ENCODE measurements at places on chromosomes 11 and 22.

GRCh38 chr11:124039557-124039956 lies 1.6 kb downstream of the OR10G7 start:
- DNase-seq = no peak

GRCh38 chr11:118846181-118846935 lies 37.3 kb upstream of the CXCR5 start:
- no peak for DNase-seq

GRCh38 chr11:69269926-69270697 lies 23.8 kb upstream of the MYEOV start:
- DNase-seq = no peak

- DNase-seq = no peak
These were observed 9.1 kb downstream of the PIWIL4 start for GRCh38 chr11:94576306-94576705.

DNA sequence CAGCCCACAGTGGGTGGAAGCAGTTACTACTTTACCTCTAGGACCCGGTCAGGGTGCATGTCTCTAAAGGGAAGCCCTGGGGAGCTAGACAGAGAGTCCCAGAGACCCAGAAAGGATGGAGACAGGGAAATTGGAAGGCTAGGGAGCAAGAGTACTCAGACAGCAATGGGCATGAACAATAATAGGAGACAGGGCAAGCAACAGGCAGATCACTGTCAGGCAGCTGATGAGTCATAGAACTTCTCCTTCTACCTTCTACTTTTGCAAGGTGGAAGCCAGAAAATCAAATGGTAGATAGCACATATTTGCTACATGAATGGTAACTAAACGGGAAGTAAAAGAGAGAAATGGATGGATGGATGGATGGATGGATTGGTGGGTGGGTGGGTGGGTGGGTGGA lies 19.6 kb downstream of the CD5 start:
- DNase-seq = no peak

GRCh38 chr11:116881143-116881542 lies 43.7 kb upstream of the APOA1 start:
- no peak for DNase-seq

DNA sequence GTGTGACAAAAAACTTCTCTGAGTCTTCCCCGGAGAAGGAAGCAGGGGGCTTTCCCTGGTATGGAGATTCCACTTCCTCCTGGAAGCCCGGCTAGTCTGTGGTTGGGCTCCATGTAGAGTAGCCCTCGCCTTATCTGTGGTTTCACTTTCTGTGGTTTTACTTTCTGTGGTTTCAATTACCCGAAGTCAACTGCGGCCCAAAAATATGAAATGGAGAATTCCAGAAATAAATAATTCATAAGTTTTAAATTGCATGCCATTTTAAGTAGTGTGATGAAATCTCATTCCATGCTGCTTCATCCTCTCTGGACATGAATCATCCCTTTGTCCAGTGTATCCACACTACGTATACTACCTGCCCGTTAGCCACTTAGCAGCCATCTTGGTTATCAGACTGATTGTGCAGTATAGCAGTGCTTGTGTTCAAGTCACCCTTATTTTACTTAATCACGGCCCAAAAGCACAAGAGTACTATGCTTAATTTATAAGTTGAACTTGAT lies 275.0 kb upstream of the SESN3 start:
- DNase-seq = peak; percentile 12

- DNase-seq = no peak
These were observed 37.3 kb downstream of the PHF21B start for GRCh38 chr22:44972363-44973083.

GRCh38 chr11:32297611-32298011 lies 137.7 kb downstream of the WT1 start:
- DNase-seq = peak; percentile 50

DNA sequence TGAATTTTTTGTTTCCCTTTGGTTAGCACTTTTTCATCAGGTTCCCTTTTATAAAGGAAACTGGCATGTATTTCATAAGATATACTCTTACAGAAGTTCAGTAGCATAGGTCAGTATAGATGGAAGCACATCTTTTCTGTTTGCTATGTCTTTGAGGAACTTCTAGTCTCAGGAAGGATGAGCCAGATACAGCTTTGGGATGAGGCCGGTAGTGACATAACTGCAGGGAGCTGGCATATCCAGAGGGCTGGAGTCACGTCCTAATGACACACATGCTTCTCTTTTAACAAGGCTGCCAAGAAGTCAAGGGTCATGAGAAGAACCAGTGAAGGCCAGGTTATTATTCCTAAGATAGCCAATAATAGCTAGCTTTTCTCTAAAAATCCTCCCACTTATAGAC lies 33.3 kb upstream of the ADSL start:
- DNase-seq = no peak

GRCh38 chr11:12258451-12258850 lies 118.9 kb upstream of the PARVA start:
- no peak for DNase-seq

GRCh38 chr22:35842954-35843353 lies 125.3 kb downstream of the APOL5 start:
- DNase-seq = peak; percentile 66

GRCh38 chr22:24471570-24471969 lies 23.6 kb upstream of the UPB1 start:
- DNase-seq = no peak

DNA sequence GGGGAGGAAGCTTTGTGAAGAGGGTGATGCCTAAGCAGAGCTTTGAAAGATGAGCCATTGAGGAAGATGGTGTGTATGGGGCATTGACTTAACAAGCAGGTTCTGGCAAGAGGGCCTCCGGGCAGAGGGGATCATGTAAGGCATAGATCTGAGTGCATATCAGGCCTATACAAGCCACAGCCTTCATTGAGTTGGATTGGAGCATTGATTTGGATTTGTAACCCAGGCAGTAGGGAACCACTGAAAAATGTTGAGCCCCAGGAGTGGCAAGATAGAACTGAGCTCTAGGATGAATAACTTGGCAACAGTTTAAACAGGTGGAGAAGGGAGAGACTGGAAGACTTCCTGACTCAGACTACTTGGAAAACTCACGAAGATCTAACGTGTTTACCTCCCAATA lies 21.4 kb downstream of the PANX1 start:
- DNase-seq = peak; percentile 40

GRCh38 chr11:34162493-34162820 lies 57.0 kb downstream of the NAT10 start:
- no peak for DNase-seq

GRCh38 chr11:73343076-73343873 lies 32.9 kb upstream of the RELT start:
- no peak for DNase-seq

GRCh38 chr11:6321961-6322362 lies 1.7 kb upstream of the CAVIN3 start:
- peak; percentile 64 for DNase-seq

- DNase-seq = peak; percentile 71
These were observed 253.7 kb upstream of the CHORDC1 start for GRCh38 chr11:90476442-90477007.

- no peak for DNase-seq
These were observed 19.6 kb downstream of the PRR14L start for GRCh38 chr22:31730344-31730711.

- no peak for DNase-seq
These were observed 13.2 kb downstream of the CRTAM start for GRCh38 chr11:122851366-122851966.

DNA sequence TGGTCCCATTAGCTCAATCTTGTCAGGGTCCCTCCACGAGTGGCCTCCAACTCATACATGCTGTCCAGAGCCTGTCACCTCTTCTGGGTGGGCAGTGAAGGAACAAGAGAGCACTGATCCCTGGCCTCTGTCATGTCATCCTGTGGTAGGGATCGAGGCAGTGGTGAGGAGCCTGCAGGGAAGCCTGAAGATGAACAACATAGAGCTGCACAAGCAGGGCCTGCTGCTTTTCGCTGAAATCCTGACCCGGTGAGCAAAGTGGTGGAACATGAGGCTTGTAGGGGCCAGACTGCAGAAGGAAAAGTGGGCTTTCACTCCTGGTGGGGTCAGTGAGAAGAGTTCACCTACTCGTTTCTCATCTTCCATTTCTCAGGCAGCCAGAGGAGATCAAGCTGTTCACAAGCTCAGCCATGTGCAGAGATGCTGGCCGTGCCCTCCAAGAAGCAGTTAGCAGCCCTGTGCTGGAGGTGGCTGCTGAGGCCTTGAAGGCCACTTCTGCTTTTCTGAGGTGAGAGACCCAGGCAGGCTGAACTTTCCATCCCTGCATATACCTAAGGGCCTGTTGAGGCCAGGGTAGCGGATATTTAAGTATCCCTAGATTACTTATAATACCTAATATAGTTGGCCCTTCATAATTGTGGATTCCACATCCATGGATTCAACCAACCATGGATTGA lies 32.9 kb downstream of the MEI1 start:
- DNase-seq = no peak

DNA sequence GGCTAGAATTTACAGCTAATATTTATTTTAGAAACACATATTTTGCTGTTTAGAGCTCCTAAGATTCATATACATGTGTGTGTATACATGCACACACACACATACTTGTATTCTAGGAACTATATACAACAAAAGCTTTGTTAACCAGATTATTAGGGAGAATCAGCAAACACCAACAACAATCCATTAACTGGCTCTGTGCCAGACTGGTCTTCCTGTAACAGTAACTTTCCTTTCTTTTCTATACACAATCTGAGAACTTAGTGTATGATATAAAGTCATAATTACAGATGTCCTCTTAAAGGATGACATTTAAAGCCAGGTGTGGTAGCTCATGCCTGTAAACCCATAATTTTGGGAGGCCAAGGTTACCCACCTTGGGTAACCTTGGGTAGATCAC lies 49.5 kb upstream of the CLNS1A start:
- no peak for DNase-seq

GRCh38 chr11:115924744-115925567 lies 420.7 kb upstream of the CADM1 start:
- DNase-seq = no peak

Measured in MCF 10A (cell line).